IPS DF 6.9 (cell line): ENCODE measurements at places on chromosomes 2 and 18.

DNA sequence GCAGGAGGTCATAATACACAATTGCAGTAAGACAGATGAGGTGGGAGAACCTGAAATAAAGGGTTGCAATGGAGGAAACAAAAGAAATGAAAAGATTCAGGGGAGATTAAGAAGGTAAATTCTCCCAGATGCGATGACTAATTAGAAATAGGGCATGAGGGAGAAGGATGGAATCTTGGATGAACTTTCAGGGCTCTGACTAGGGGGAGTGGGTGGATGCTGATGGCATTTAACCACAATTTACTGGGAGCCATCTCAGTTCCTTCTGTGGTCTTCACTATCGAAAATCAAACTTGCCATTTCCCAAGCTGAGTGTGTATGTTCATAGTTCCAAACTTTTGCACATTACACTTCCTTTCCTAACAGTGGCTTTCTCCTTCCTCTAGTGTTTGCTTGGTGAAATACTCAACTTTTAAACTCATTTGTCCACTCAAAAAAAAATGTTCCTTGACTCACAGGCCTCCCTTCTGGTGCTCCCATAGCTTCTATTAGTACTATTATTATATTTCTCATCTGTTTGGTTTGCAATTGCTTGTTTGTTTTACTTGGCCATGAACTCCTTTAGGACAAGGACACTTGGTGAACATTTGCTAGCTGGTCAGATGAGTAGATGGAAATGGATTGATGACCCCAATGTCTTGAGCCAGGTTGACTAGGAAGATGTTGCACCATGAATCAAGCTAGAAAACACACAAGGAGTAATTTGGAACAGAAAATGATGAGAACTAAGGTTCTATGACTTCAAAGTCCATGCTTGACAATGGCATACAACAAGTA, 178.5 kb downstream of the DIS3L2 start:
- no peak for DNase-seq

- DNase-seq: no peak
These were observed 129.7 kb downstream of the PHLPP1 start for GRCh38 chr18:62844850-62845643.

DNA sequence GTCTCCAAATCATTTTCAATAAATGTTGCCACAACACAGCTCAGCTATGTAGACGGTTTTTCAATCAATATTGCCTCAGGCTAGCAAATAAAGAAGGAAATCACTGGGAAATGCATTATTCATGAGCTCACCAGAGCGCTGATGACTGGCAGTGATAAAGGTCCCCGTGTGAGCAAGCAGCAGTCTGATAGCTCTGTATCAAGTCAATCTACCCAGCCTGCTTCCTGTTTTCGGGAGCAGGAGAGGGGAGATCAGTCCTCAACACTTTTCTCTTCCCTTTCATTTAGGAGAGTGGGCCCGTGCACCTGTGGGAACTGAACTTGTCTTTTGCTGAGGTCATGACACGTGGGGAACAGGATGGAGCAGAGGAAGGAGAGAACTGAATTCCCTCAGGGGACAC, 253.9 kb upstream of the SIX2 start:
- no peak for DNase-seq

GRCh38 chr18:24840640-24841039, 380.2 kb downstream of the HRH4 start:
- DNase-seq: no peak

DNA sequence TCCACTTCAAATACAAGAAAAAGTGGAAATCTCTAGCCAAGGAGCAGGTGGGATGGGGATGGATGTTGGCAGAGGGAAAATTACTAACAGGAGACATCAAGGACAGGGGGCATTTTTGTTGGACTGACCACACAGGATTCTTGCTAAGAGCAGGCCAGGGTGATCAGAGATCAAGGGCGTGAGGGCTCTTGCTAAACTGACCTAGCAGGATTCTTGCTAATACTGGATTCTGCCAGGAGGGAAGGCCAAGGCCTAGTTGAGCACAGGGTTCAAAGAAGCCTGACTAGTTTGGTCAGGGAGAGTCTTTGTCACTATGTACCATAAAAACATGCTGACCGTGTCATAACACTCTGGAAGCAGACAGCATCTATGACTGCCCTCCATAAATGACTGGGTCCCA, 442.7 kb downstream of the PID1 start:
- DNase-seq: no peak
